ENCODE measurements at places on chromosomes 2 and 18. TPM values are rescaled to one million over a fixed set of nuclear protein-coding genes. Genes with fewer than 3 reads are reported as not detected.

DNA sequence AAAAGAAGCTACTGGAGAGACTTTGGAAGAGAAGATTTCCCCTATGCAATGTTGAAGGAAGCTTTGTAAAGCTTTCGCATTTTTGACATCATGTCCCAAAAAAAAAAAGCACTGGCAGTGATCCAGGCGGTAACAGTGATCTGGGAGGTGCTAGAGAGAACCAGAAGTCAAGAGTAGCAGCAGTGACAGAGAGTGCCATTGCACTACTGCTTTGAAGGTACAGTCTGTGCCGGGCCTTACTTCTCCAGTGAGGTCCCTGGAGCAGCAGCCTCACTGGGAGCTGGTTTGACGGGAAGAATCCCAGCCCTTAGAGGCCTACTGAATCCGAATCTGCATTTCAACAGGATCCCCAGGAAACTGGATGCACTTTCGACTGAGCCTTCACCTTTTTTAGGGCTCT is 50.9 kb upstream of the ATL2 start:
- no peak for DNase-seq

The EDAR gene
- total RNA-seq = not detected

DNA sequence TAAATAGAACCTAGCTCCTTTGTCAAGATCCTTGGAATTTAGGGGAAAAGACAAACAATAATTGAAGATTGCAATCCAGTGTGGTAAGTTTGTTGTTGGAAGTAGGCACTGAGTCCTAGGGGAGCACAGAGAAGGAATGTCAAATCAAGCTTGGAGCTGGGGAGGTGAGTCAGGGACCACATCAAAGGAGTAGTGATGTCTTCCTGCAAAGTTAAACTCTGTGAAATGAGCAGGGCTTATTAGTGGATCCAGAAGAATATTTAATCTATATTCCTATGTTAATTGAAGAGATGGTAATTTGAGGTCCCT is 41.7 kb upstream of the NABP1 start:
- peak; percentile 88 for DNase-seq

- DNase-seq = peak; percentile 63
These were observed 92.9 kb upstream of the SLC14A2 start for GRCh38 chr18:45522371-45522770.

GRCh38 chr2:215906458-215906857 is 106.9 kb downstream of the MREG start:
- no peak for DNase-seq

GRCh38 chr2:287471-287885 is 413 bp downstream of the ALKAL2 start:
- peak; percentile 7 for DNase-seq

The NDC80 gene
- 5.0 TPM for total RNA-seq

- DNase-seq = no peak
These were observed 549.5 kb upstream of the ID2 start for GRCh38 chr2:8132351-8132831.

DNA sequence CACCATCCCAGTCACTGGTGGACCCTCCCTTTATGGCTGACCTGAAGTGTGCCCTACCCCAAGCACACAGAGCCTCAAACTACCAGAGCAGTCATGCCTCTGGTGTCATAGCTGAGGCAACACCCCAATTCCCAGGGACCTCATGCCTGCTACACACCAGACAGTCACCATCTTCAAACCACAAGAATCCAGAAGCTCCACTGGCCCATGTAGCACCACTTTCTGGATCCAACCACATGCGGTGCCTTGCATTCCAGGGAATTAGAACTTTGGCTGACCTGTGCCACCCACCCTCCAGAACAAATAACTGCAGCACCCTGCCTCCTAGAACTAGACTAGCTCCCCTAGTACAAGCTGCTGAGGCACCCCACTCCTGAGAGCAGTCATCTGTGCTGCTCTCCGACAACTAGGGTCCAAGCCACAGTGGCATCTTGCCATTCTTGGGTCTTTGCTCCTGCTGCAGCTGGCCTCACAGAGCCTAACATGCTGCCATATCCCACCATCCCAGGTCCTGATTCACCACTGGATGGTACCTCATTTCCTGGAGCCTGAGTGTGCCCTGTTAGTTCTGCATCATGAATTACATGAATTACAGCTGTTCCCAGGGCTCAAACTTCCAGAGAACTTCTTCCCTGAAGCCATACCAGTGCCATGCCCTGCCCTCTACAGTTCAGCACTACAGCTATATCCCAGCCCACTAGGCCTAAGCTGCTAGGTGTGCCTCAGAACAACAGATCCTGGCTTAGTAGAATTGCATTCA is 243.8 kb upstream of the CHST9 start:
- DNase-seq = no peak

The HOXD3 gene
- total RNA-seq = not detected

DNA sequence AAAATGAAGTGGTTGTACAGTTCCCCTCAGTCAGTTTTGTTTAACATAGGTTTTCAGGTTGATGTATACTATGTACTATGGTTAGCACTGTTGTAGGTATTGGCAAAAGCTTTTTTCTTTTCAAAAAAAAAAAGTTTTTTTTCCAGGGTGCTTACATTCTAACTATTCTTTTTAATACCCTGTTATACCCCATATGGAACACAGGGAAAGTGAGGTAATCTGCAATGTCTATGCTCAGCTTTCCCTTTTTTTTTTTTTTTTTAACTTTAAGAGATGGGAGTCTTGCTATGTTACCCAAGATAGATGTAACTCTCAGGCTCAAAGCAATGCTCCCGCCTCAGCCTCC is 590 bp upstream of the CCDC138 start:
- DNase-seq = no peak

DNA sequence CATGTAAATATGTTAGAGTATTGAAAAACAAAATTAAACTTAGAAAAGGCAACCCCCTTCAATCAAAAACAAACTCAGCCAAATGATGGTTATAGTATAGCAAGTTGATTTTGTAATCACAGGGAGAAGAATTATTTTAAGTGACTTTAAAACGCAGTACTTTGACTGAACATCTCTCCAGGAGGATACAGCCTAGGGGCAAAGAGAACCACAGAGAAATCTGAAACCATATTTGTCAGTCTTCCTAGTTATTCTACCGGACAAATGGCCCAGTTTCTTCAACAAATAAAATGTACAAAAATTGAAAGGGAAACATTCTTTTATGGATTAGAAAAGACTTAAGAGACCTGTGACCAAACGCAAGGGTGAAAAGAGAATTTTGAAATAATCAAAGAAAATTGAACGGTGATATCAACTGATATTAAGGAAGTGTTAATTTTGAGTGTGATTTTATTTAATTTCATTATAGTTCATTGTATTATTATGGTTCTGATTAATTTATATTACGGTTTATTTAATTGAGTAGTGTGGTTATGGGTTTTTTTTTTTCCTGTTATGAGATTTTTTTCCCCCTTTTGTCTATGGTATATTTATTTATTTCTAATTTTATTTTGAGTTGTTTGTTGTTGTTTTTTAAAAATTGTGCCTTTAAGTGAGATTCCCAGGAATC is 75.3 kb downstream of the HNRNPLL start:
- DNase-seq = no peak

DNA sequence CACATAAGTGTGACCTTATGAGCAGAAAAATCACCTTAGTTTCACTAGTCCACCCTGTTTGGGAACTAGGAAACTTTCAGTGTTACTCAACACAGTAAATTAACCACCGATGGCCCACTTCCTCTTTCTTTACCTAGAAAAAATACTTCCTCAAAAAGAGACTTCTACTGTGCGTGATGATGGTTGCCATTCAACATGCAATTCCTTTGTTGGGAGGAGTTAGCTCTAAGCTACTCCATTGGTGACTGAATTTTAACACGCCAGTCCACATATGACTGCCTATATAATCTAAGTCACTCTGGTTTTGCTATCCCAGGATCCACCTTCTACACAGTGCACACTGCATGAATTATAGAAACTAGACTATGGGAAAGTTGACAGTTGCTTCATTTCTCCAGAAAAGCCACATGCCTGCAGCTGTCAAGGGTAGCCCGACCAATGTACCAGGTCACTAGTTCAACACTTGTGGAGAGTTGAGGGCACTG is 47.8 kb upstream of the REG3G start:
- no peak for DNase-seq

- DNase-seq = no peak
These were observed 52.6 kb downstream of the PPP4R1 start for GRCh38 chr18:9561759-9562158.

- DNase-seq = no peak
These were observed 141.5 kb upstream of the HAAO start for GRCh38 chr2:42933824-42934254.

DNA sequence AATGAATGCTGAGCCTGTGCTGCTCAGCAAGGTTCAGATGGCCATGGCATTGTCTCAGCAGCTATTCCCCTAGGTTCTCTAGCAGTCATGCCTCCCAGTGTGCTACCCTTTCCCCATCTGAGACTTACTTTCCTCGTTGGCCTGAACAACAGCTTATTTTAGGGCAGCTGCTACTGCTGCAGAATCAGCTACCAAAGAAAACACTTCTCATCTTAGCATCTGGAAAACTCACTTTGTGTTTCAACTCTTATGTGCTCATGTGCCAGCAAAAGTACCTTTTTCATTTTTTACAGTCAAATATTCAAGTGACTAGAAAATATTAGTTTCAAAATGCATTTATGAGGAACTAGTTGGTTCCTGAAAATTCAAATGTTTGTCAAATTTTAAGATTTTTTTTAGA is 60.4 kb upstream of the ZNF397 start:
- DNase-seq = no peak

- no peak for DNase-seq
These were observed 103.3 kb upstream of the GATA6 start for GRCh38 chr18:22066083-22066485.

The PJVK gene
- total RNA-seq = 1.6 TPM

The ASTL gene
- total RNA-seq = not detected

The PAX8 gene
- 1.5 TPM for total RNA-seq

DNA sequence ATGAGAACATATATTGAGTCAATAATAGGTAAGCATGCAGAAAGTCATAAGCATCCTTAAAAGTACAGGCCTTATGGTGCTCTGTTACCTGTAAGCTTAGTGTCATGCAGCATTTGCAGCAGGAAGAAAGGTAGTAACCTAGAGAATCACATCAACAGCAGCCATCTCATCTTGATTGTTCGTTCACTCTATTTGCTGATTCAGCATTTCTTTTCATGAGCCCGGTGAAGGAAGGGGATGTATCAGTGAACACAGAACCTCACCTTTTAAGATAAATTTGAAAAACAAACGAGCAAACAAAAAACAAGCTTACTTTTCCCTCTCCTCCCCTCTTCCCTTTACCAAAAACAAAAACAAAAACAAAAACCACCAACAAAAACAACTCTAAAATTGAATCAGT is 89.9 kb downstream of the MIB1 start:
- no peak for DNase-seq

The CD8A gene
- total RNA-seq = not detected

DNA sequence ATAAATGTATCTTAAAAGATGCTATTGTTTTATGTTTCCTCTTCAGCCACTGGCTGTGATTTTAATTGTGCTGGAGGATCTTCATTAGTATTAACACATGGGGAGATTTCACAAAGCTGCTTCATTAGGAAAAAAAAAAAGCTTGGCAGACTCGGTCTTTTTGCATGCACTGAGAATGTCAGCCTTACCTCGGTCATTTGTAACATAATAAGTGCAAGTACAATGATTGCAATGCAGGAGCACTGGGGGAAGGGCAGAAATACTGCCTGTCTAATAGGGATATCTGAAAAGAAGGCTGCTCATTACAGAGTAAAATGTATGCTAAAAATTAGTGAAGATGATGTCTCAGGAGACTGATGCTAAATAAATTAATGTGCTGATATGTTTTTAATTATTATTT is 1.3 kb upstream of the BAZ2B start:
- peak; percentile 39 for DNase-seq

The SPR gene
- total RNA-seq = 14.3 TPM

DNA sequence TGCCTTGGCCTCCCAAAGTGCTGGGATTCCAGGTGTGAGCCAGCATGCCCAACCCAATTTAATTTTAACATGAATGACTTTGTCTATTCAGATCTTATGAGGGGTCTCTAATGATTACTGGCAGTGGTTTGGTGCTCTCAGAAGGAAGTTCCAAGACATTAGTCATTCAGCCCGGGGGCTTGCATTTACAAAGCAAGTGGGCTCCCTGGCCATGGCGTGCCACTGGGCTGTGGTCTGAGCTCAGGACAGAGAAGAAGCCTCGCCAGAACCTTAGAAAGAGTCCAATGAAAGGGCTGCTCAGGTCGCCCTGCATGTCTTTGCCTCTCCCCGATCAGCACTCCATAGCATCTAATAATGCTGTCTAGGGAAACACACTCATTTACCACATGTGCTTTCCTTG is 182.6 kb upstream of the CHAC2 start:
- DNase-seq = no peak

The DYNAP gene
- not detected for total RNA-seq

GRCh38 chr2:74632209-74632938 is 15.8 kb downstream of the M1AP start:
- DNase-seq = peak; percentile 12

DNA sequence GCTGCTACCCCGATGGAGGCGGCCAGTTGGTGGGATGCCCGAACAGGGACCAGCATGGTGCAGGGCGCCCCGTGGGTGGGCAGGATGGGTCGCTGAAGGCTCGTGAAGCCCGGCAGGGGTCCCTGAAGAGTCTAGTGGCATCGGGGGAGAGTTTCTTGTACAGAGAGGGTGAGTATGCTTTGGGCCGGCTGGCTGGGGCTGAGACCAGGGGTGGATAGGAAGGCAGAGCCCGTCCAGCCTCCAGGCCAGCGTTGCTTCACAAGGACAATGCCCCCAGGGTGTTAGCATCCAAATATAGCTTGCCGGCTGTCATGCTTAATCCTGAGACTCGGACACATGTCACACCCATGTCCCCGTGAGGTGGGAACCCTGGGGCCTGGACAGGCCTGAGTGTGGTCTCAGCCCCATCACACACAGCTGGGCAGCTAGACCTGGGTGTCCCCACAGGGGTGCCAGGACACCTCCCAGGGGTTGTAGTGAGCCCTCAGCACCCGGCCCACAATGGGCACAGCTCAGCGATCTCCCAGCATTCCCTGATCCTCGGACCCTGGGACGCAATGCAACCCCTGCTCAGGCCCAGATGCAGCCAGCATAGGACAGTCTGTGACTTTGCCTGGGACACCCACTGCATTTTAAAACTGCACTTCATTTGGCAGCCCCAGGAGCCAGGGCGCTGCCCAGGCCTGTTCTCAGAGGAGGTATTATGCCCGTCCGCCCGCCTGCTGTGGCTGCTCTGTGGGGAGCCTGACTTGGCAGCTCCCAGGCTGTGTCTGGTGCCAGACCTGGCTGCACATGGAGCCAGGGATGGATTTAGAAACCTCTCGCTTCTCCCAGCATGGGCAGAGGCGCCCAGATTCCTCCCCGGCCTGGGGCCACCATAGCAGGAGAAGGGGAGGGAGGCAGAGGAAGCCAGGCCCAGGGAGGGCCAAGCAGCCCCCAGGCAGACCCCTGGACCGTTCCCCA is 36.4 kb downstream of the RAMP1 start:
- DNase-seq = no peak
